ENCODE measurements at places on chromosomes 1 and 21. TPM values are rescaled to one million over a fixed set of nuclear protein-coding genes. Genes with fewer than 3 reads are reported as not detected.

The GBP1 gene
- 1.8 TPM for total RNA-seq

The OR2G6 gene
- not detected for total RNA-seq

The RNU1-4 gene
- total RNA-seq = under 0.01 TPM

The LCE3E gene
- not detected for total RNA-seq

The GTF2B gene
- 30.3 TPM for total RNA-seq

The TTC24 gene
- not detected for total RNA-seq

The TUT4 gene
- 69.1 TPM for total RNA-seq

The PGBD5 gene
- 1.2 TPM for total RNA-seq

The OR10J1 gene
- total RNA-seq = not detected

The RPTN gene
- total RNA-seq = not detected

The SLC25A34 gene
- total RNA-seq = 17.2 TPM

The ZMYND12 gene
- total RNA-seq = not detected

The AURKAIP1 gene
- total RNA-seq = 165 TPM

The DNALI1 gene
- total RNA-seq = 4.0 TPM

The TCHH gene
- total RNA-seq = not detected

The KCNH1 gene
- 0.29 TPM for total RNA-seq

The KLHDC8A gene
- not detected for total RNA-seq

The ZNF648 gene
- 0.38 TPM for total RNA-seq
